ENCODE measurements at places on chromosomes 3 and 15.
A peak's percentile ranks its signal among the peaks of the same experiment; 100 is the strongest.

- no peak for DNase-seq
Measured at GRCh38 chr3:32126305-32127015, 20.0 kb downstream of the GPD1L start.

GRCh38 chr3:134449277-134449676 lies 36.5 kb downstream of the ANAPC13 start:
- DNase-seq = peak; percentile 16

- no peak for DNase-seq
Measured at GRCh38 chr3:118842147-118842863, 192.3 kb downstream of the IGSF11 start.

DNA sequence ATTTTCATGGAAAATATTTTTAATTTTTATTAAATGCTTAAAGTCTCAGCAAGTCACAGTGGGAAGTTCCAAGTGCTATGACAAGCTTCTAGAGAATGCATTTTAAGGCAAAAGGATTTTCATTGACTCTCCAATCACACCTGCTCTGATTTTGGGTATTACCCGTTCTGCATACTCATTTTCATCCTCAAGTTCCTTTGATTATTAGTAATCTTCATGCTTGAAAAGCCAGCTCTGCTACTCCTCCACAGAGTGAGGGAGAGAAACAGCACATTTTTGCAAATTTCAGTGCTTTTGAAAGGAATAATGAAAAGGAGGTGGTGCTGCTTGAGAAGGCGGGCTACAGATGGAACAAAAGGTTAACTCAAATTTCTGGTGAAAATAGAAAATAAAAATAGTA lies 450.7 kb downstream of the NSUN3 start:
- no peak for DNase-seq

GRCh38 chr3:145272684-145273083 lies 888.3 kb downstream of the PLOD2 start:
- DNase-seq = no peak

DNA sequence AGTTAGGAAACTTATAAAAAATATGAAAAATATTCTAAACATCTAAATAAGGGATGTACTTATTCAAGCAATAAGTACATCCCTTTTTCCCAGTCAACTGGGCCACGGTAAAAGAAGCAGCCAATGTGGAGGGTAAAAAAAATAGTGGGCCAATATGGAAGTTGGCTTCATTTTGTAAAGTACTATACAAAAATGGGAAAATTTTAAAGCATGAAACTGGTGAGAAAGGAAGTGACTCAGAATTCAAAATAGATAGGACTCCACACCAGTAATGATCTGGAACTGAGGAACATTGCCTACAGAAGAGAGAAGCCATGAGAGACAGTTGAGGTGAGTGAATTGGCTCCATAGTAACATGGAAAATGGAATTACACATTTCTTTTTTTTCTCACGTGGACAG lies 108.9 kb downstream of the FNDC3B start:
- peak; percentile 88 for DNase-seq

- DNase-seq = no peak
Measured at GRCh38 chr3:173862701-173863100, 465.2 kb downstream of the NLGN1 start.

DNA sequence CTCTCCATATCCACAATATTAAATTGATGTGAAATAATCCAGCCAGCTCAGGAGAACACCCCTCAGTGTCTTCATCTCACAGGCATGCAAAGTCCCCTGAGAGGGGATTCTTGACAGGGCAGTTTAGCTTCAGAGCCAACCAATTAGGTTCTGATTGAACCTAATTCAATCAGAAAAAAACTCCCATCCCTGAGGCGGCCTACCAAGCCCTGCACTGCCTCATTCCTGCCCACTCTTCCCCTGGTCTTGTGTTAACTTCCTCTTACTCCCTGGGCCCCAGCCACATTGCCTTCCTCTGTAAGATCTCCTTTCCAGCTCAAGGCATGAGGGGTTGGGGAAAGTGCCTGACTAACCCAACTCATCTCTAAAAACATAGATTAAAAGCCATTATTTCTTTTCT lies 46.1 kb downstream of the FRMD4B start:
- DNase-seq = peak; percentile 85

DNA sequence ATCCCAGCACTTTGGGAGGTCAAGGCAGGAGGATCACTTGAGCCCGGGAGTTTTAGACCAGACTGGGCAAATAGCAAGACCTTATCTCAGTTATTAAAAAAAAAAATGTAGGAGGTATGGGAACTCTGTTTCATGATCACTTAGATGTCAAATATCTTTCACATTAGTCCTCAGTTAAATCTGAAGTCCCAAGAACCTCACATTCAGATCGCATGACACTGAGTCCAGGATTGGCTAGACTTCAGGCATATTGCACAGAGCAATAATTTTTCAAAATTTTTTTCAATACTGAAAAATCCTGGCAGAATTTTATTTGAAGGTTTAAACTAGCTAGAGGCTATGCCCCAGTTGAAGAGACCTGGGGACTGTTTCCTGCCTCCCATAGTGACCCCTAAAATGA lies 56.3 kb upstream of the ZNF148 start:
- DNase-seq = no peak

GRCh38 chr3:146834917-146835316 lies 229.8 kb upstream of the PLSCR5 start:
- DNase-seq = no peak

GRCh38 chr3:43857361-43858293 lies 166.9 kb downstream of the ABHD5 start:
- no peak for DNase-seq

- DNase-seq = no peak
Measured at GRCh38 chr3:10757821-10758130, 58.3 kb upstream of the SLC6A11 start.

DNA sequence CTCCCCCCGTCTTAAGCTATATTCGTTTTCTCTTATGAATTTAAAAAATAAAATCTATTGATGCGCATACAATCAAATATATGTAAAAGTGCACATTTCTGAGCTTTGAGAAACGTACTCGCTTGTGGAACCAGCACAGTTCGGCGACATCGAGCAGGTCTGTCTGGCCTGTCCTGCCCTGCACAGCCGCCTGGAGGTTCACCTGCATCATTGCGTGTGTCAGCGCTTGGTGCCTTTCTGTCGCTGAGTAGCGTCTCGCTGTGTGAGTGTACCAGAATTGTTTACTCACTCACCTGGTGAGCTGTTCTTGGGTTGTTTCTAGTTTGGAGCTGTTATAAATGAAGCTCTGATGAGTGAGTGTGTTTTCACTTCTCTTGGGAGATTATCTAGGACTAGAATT lies 104.0 kb downstream of the VGLL4 start:
- DNase-seq = no peak

DNA sequence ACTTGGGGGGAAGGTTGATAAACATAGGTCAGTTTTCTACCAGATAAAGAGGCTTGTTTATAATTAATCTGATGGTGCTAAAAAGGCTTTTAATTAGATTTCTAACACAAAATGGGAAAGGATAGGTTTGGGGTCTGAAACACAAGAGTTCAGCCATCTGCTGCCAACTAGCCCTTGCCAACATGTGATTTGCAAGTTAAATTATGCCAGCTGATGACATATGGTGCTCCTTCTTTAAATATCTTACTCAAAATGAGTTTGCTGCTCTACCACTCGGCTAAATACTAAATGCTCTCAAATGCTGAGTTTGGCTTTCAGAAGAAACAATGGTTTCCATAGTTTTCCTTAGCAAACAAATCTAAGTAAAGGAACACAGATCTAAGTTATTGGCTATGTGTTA lies 557.8 kb upstream of the CCDC54 start:
- DNase-seq = no peak

DNA sequence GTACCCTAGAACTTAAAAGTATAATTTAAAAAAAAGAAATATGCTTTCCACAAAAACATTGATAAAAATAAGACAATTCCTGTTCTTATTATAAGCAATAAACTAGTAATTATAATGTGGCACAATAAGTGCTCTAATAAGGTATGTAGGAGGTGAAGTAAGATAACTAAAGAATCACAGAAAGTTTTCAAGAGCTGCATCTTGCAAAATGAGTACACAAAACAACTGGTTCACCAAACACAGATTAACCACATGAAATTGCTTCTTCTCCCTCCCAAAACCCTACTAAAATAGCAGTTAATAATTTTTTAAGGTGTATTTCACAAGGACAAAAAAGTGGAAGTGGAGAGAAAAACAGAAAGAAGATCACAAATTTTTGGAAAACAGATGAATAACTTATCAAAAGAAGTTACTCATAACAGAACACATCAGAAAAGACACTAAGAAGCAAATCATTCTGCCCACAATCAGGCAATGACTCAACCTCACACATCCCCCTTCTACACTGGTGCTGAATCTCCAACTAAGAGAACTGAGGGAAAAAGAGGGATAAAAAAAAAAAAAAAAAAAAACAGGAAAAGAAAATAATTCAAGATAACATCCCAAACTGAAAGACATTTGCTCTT lies 64.2 kb downstream of the TBC1D5 start:
- peak; percentile 32 for DNase-seq

DNA sequence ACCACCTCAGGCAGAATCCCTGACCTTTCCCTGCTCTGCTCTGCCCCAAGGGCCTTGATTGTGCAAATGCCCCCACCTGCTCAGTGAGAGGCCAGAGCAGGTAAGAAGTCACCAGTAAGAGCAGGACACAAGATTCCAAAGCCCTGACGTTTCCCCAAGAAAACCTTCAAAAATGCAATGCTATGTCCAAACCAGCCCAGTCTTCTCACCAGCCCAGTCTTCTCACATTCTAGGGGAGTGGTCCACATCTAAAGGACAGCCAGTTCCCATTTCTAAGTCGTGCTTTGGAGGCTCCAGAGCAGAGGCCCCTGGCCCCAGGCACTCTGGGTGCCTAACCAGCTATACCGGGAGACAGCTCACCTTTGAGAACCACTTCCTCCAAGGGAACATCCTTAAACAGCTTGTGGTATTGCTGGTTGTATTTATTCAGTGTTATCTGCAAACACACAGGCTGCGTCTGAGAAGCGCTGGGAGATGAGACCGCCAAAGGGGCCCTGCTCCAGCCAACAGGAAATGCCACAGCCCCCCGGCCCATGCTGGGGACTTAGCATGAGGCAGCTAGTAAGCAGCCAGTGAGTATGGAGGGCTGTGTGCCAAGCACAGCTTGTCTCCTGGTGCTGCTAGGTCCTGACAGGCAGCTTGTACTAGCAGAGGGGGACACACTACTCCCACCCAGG lies 29.3 kb downstream of the GRAMD2A start:
- DNase-seq = no peak

DNA sequence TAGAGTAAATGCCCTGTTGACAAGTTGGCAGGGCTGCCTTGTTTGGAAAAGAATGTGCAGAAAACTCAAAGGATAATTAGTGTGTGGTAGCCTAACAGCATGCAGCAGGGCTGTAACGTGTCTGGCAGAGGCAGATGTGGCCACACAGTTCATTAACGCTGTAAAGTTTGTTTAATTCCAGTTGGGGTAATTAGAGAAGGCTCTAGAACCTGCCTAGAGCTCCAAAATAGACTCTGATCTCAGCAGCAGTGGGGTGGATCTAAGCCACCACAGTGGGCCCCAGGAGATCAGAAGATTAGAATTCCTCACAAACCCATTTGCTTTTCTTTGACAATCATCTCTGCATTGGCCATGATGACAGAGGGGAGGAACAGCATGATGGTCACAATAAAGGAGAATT lies 65.1 kb upstream of the LEKR1 start:
- no peak for DNase-seq

GRCh38 chr15:74438721-74439316 lies 5.1 kb upstream of the SEMA7A start:
- peak; percentile 68 for DNase-seq

DNA sequence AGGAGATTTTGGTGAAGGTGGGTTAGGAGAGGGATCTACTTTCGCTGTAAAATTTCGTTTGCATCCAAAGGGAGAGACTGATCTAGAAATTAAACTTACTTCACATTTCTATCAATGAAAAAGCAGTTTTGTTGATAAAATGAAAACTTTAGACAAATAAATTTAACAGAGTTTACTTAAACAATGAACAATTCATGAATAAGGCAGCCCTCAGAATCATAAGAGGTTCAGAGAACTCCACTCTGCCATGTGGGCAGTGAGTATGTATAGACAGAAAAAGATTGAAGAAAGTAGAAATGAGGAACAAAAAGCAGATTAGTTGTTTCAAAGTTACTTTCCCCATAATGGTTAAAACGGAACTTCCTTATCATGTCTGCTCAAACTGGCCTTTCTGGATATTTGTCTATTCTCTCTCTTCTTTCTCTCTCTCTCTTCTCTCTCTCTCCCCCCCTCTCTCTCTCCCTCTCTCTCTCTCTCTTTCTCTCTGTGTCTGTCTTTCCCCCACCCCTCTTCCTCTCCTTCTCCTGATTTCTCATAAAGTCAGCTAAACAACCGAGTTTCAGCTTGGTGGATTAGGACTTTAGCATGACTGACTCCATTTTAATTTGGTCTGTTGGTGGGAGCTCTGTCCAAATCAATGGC lies 248.9 kb downstream of the TJP1 start:
- no peak for DNase-seq

GRCh38 chr3:69406163-69406562 lies 20.3 kb upstream of the FRMD4B start:
- DNase-seq = no peak

- DNase-seq = no peak
Measured at GRCh38 chr15:71092056-71092600, 23.1 kb upstream of the THSD4 start.

DNA sequence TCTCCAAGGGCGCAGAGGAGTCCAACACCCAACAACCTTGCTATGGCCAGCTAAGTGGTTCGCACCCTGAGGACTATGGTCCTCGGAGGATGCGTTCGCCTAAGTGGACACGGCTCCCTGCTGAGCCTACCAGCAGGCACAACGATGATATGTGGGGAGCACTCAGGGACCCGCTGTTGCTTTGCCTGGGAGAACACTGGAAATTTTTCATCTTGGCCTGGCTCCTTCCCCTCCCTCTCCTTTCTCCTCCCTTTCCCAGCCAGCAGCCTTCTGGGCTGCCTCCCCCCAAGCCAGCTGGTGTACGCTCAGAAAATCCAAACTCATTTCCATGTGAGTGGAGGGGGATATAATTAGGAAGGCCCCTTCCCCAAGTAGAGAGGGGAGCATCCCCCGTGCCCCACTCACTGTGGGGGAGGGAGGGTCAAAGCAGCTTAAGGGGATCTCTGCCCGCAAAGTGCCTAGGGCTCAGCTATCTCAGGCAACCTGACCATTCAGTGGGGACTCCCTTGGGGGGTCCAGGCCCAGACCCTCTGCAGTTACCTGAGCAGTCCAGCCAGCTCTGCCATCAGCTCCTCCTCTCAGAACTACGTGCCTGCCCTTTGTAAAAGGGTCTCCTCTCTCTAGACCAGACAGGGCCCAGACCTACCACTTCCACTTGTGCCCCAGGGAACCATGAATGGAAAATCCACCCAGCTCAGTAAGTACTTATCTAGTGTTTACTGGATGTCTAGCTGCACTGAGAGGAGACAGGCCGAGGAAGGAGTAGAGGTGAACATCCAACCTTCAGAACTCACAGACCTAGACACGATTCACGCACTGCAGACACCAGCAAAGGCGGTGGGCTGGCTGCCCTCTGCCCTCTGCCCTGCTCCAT lies 742 bp upstream of the SEMA7A start:
- DNase-seq = no peak

GRCh38 chr3:58411036-58411435 lies 22.6 kb downstream of the PDHB start:
- no peak for DNase-seq

GRCh38 chr15:94070356-94071295 lies 160.7 kb upstream of the MCTP2 start:
- DNase-seq = peak; percentile 33

Data from inflammatory macrophage treated with lipopolysaccharide for 4 hours (primary cell).